ENCODE measurements at places on chromosomes 12 and 14.

DNA sequence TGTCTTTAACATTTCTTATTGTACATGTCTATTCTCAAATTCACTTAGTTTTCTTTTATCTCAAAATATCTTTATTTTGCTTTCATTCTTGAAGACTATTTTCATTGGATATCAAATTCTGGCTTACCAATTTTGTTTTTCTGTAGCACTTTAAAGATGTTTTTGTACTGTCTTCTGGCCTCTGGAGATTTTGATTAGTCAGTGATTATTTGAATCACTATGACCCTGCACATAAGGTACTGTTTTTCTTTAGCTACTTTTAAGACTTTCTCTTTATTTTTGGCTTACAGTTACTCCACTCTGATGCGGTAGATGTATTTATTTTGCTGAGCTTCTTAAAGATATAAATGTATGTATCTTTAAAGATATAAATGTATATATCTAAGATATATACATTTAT, 49.6 kb downstream of the MYRFL start:
- no peak for DNase-seq

- no peak for DNase-seq
Observed at GRCh38 chr14:93113678-93114067, 2.1 kb downstream of the ITPK1 start.

GRCh38 chr12:75892731-75893408, 138.7 kb downstream of the PHLDA1 start:
- DNase-seq, result no peak

- DNase-seq, result no peak
Observed at GRCh38 chr12:87425942-87426554, 603.2 kb downstream of the C12orf50 start.

GRCh38 chr14:102154121-102154520, 14.4 kb downstream of the WDR20 start:
- no peak for DNase-seq

GRCh38 chr14:106318700-106319099, 792.3 kb downstream of the TMEM121 start:
- no peak for DNase-seq

DNA sequence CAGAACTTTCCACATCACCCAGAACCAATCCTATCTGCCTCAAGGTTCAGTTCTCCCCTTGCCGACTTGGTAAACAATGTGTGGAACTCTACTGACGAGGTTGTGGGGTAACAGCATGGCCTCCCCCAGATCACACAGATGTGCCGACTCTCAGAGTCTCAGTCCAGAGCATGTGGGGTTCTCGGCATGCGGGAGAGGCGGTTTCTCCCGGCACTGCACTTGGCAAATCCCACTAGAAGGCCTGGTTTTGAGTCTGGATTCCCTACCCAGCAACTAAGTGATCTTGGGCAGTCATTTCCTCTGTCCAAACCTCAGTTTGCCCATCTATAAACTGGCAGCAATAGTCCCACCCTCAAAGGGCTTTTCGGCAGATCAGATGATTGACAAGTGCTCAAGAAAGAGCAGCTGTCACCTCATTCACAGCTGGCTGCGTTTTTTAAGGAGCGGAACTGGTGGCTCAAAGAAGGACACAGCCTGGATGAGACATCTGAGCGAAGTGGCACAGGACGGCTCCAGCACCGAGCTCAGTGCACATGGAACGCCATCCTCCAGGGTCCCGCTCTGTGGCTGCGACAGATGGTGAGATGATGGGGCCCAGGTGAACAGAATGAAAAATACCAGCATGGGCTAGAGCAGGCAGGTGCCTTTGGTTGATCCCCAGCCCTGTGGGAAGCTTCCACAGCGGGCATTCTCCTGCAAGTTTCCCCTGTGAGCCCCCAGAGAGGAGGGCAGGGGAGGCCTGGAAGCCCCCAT, 7.3 kb downstream of the TESC start:
- DNase-seq, result no peak

GRCh38 chr12:49582201-49582600, 14.3 kb upstream of the MCRS1 start:
- no peak for DNase-seq

- no peak for DNase-seq
Observed at GRCh38 chr12:111720457-111720856, 34.6 kb downstream of the ACAD10 start.

GRCh38 chr12:10190558-10191388, 11.9 kb downstream of the TMEM52B start:
- peak; percentile 49 for DNase-seq

DNA sequence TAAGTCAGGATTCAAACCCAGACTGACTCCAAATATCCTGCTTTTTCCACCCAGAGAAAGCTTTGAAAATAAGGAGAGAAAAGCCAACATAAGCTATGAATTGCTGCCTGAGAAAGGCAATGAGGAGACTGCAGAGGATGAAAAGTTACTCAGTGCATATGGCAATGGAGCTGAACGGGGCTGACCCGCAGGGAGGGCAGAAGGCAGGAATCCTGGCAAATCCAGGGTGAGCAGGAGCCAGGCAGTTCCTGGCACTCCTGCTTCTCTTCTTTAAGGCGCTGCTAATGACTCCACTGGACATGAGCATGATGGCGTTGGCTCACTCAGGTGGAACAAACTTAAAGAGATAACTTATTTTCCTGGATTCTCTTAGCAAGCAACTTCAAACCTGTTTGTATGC, 95.2 kb upstream of the TMCC3 start:
- no peak for DNase-seq

GRCh38 chr12:15563663-15564062, 225.5 kb downstream of the EPS8 start:
- DNase-seq, result no peak

GRCh38 chr12:109605599-109606228, 32.1 kb downstream of the MVK start:
- no peak for DNase-seq

DNA sequence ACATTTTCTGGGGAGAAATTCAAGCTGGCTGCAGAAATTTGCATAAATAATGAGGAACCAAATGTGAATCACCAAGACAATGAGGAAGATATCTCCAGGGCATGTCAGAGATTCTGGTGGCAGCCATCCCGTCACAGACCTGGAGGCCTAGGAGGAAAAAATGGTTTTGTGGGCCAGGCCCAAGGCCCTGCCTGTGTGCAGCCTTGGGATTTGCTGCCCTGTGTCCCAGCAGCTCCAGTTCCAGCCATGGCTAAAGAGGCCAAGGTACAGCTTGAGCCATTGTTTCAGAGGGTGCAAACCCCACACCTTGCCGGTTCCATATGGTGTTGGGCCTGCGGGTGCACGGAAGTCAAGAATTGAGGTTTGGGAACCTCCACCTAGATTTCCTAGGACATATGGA, 147.5 kb downstream of the ADCK1 start:
- DNase-seq, result no peak

DNA sequence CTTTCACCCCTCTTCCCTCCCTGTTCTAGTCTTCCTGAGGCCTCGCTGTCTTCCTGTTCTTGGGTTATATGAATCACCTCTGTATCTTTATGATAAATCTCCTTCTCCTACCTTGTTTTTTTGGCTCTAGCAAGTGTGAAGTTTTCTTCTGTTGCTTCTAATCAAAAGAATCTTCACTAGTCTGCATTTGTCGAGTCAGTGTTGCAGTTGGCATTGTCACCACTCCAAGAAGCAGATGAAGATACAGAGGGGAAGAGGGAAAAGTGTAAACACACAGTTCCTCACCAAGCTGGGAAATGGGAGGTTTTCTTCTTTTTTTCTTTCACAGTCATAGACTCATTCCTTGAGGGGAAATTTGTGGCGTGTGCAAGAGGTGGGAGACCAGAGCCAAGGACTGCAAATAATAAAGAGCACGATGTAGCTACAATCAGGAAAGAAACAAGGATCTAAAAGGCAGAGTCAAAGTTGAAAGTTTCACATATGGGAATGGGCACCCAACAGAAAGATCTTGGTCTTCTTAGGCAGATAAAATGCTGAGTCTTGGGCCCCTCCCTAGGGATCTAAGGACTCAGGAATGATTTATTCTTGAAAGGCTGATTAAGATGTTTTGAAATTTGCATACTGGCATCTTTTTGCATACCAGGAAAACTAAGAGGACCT, 22.2 kb upstream of the PRICKLE1 start:
- DNase-seq, result no peak

DNA sequence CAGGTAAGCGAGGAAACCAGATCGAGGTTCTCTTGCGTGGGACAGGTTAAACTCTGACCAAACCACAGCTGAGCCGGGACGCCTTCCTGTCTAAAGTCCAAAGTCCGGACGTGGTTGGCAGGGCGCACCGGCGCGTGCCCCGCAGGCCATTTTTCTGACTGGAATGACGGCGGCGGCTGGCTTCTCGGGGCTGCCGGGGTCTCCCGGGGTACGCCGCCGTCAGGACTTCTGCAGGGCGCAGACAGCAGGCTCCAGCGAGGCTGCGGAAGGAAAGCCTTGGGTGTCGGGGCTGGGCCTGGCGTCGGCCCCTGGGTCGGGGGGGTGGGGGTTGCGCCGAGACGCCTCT, 32.8 kb downstream of the MIA2 start:
- DNase-seq, result peak; percentile 49

DNA sequence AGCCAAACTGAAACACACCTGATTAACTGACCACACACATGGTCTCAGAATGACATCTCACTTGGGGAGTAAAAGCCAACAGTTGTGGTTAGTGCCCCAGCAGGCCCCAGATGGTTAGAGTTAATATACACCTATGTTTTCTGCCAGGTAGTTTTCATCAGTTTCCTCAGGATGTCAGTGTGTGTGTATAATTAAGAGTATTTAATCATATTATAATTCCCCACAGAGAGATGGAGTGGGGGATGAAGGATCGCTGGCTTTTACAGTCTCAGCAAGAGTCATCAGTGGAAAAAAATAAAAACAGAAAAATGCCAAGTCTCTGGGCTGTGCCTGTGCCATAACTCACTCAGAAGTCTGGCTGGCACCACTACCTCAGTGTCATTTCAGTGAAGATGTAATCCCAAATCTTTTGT, 412.5 kb downstream of the ZFP36L1 start:
- DNase-seq, result no peak

GRCh38 chr12:115444346-115444745, 760.4 kb upstream of the TBX3 start:
- no peak for DNase-seq

DNA sequence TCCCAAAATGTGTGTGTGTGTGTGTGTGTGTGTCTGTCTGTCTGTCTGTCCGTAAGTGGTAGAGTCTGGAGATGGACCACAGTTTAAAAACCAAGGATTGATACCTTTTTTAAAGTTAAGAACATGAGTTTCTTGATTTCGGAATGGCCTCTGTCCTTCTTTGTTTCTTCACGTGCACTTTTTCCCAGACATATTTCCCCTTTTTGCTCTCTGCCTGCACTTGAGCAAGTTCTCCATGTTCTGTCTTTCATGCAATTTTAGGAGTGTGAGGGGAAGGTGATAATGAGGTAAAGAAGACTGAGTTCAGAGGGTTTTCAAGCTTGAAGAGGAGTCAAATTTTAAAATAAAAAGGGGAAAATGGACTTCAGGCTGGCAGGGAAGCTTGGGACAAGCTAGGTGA, 12.7 kb downstream of the OLR1 start:
- DNase-seq, result no peak

GRCh38 chr12:30979371-30980259, 53.1 kb downstream of the TSPAN11 start:
- DNase-seq, result no peak

DNA sequence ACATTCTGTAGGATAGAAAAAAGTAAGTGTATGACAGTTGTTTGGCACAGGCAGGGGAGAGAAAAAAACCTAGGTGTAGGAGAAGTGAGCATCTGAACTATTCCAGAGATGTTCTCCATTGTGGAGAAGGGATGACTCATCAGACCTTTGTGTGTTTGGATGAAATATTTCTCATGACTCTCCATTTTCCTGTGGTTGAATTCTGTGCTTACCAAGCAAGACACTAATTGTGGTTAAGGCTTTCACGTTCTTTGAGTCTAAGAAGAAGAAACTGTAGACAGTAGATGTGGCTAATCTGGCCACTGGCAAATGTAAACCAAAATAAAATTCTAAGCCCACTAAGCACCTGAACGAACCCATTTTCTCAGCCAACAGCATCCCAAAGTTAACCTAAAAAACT, 107.9 kb upstream of the GZMB start:
- no peak for DNase-seq

- no peak for DNase-seq
Observed at GRCh38 chr14:70934502-70935134, 27.4 kb downstream of the PCNX1 start.

GRCh38 chr14:61125041-61125866, 144.2 kb downstream of the SLC38A6 start:
- no peak for DNase-seq

GRCh38 chr12:8076366-8076765, 5.7 kb upstream of the NECAP1 start:
- DNase-seq, result no peak

GRCh38 chr12:111687255-111687654, 1.4 kb downstream of the ACAD10 start:
- DNase-seq, result no peak
